CD4-positive, alpha-beta T cell (primary cell): ENCODE measurements at places on chromosomes 3 and 15. TPM values are rescaled to one million over a fixed set of nuclear protein-coding genes. Genes with fewer than 3 reads are reported as not detected.

DNA sequence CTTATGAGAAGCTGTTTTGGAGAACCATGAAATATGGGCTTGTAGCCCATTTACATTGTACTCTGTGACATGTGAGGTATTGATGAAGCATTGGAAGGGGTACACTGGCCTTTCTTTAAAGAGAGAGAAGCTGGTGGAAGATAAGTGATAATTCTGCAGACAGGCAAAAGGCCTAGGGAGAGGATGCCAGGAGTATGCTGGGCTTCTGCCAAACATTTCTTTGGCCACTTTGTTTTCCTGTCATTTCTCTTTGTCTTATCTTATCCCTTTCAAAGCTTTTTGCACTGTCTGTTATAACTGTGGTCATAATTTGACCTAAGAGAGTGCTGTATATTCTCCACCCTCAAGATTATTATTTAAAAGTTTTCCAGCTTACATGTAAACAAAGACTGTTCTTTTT, 109.6 kb upstream of the SEMA6D start:
- no peak for DNase-seq

DNA sequence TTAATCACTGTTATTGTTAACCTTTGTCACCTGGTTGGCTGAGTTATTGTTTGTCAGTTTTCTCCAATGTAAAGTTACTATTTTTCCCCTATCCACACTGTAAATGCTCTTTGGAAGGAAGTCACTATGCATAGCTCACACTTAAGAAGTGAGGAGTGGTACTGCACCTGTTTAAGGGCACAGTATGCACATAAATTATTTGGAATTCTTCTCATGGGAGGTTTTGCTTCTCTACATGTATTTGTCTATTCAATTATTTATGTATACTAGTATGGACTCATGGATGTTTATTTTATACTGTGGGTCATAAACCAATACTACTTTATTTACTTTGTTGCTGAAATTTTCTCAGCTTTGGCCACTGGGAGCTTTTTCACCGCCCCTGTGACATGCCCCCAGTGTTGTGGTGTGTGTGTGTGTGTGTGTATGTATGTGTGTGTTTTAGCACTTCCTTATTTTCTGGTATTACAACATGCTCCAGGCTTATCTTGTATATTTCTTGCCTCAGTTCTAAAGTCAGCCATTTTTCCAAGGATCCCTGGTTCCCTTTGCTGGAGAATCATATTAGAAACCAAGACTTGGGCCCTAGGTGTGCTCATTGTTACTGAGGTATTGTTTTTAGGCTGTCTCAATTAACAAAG, 290.5 kb downstream of the KBTBD8 start:
- no peak for DNase-seq

DNA sequence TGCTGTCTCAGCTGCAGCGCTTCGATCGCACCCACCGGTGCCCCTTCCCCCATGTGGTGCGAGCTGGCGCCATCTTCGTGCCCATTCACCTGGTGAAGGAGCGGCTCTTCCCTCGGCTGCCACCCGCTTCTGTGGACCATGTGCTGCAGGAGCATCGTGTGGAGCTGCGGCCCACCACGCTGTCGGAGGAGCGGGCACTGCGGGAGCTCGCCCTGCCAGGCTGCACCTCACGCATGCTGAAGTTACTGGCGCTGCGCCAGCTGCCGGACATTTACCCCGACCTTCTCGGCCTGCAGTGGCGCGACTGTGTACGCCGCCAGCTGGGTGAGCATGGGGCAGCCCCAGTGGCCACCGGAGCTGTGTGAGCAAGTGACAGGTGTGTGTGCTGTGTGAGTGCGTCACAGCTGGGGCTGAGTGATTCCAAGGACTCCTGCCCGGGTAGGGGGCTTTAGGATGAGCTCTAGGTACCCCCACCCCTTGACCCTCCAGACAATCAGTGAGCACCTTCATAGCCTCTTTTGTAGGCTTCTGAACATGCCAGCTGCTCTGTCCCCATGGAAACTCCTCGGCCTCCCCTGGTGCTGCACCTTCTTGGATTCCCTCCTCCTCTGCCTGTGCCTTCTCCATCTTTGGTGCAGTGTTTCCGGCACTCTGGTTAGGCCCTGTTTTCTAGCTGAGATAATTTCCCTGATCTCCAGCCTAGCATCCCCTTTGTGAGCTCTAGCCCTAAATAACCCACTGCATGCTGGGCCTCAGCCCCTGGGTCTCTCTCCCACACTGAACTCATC, 7.0 kb downstream of the C15orf39 start:
- no peak for DNase-seq

- no peak for DNase-seq
These were observed 372.7 kb downstream of the ROBO2 start for GRCh38 chr3:77412584-77412983.

The SLC12A8 gene
- 0.36 TPM for total RNA-seq

DNA sequence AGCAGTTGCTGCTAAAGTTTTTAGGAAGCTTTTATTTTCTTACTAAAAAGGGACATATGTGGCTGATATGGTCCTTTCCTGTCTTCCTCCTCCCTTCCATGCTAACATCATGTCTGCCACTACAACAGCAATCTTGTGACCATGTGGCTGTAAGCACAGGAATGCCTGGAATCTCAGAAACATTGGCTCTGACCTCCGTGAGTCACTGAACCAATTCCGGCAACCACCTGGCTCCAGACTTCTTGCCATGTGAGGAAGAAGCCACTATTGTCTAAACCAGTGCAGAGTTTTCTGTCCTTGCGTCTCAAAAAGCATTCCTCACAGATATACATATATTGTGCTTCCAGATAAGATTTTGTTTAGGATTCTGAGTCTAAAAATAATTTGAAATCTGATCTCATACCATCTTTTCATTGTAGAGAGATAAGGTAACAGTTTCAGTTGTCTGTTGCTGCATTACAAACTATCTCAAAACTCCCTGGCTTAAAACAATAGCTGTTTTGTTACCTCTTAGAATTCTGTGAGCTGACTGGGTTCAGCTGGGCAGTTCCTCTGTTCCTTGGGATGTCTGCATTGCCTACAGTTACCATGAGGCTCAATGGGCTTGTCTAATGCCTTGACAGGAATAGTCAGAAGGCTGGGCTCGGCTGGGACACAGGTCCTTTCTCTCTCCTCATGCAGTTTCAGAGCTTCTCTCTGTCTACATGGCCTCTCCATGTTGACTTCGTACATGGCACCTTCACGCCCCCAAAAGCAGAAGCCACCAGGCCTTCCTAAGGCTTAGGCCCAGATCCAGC, 77.3 kb upstream of the MAGI1 start:
- DNase-seq = no peak

The PCLAF gene
- total RNA-seq = 0.80 TPM

DNA sequence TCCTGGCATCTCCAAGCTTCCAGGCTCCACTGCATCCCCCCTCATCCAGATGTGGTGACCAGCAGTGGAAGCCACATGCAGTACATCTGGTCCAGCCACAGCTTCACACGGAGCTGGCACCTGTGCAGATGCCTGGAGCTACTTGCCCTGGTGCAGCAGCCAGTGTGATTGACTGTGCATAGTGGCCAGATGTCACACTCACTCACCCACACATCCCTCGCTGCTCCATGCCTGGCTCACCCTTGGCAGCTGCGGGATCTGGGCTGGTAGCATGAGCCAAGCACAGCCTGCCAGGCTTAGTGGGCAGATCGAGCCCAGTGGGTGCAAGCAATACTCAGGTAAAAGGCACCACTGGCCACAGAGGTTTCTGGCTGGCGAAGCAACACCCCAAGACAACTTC, 398.0 kb upstream of the CNTN4 start:
- DNase-seq = no peak

GRCh38 chr3:72312339-72312738, 527.4 kb upstream of the PROK2 start:
- DNase-seq = no peak

- no peak for DNase-seq
These were observed 235.7 kb downstream of the GREM1 start for GRCh38 chr15:32953533-32953910.

DNA sequence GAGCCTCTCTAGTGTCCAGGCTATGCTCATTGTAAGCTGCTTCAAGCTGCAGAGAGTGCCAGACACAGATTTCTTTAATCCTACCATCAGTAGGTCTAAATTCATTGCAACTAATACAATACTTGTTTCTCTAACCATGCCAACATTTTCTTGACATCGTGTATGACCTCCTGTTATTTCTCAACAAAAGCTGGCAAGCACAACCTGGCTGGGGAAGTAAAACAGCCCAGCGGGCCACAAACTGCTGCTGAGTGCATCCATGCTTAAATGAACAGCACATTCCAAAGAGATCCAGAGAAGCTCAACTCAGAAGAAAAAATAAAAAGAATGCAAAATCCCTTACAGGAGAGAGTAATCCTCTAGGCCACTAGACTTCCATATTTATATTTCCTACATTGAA, 36.5 kb downstream of the GMNC start:
- no peak for DNase-seq

GRCh38 chr3:32456429-32457130, 46.1 kb downstream of the CMTM6 start:
- no peak for DNase-seq

The CHST2 gene
- total RNA-seq = 2.0 TPM

GRCh38 chr15:98950248-98950647, 57.3 kb downstream of the PGPEP1L start:
- no peak for DNase-seq

DNA sequence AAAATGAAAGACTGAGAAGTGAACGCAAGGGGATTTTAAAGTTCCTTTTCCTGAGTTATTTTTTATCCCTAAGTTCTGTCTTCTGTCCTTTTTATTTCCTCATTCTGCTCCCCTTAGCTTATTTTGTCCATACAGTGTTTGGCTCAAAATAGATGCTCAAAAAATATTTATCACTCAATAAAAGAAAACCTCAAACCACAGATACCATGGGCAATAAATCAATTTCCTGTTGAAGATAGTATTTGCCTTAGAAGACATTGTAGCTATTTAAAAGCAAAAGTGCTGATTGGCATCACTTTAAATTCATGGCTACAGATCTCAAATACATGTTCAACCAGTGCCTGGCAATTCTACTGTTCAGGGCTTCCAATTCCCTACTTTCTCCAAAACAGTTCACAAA, 316.5 kb upstream of the ADAMTS9 start:
- DNase-seq = no peak

DNA sequence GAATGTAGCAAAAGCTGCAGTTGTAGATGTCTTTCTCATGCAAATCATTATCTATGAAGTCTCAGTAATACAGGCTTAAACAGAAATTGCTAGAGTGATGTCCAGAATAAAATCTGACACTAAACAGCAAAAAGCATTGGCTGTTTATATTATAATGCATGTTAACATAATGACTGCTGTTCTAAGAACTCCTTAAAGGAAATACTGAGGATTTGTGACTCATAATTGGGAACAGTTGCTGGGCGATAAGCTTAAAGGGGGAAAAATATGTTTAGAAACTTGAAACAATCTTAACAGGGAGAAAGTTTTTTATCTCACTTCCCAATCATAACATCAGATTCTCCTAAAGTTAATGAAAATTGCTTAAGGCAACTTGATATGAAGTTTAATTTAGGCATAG, 17.5 kb downstream of the TIPARP start:
- DNase-seq = no peak

DNA sequence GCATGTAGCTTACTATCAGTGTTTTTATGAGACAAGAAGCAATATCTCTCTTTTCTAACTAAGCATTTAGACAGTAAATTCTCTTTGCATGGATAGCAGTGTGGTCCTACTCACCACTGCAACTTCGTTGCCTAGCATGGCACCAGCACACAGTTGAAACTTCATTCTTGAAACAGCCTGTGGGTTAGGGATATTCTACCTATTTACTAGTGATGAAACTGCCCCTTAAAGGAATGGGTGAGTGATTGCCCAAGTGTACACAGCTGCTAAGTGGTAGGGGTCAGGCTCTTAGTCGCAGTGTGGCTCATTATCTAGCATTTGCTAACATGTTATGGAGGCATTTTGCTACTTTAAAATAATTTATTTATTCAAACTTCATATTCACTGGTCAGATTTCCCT, 78.4 kb downstream of the CHL1 start:
- DNase-seq = no peak

DNA sequence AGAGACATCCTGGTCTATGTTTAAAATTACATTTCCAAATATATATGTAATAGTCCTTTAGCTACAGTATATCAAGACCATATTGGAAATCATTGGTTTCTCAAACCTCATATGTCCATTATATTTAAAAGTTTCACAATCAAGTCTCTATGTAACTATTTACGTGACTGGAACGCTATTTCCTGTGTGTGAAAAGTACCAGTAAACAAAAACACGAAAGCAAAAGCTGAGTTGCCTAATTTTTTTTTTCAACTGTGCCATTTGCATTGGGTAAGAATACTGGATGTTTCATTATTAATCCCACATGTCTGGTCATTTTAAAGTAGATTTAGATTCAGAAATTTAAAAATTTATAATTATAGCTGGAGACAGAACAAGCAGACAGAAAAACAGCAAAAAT, 381.4 kb downstream of the TBC1D5 start:
- DNase-seq = no peak

The MYL3 gene
- not detected for total RNA-seq

DNA sequence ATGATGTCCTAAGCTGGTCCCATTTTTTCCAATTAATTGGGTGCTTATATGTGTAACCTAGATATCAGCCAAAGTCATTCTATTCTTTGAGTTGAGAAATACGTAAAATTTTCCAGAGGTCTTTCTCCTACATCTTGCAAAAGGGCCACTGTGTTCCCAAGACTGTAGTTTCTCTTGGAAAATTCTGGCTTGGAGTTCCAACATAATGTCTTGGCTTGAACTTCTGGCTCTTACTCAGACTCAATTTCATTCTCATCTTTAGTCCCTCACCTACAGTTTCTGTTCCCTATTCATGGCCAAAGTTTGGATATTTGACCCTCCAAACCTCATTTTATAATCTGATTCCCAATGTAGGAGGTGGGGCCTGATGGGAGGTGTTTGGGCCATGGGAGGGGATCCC, 201.4 kb upstream of the ARHGEF26 start:
- no peak for DNase-seq

GRCh38 chr3:133474817-133475216, 75.0 kb downstream of the BFSP2 start:
- no peak for DNase-seq

The C3orf85 gene
- not detected for total RNA-seq

- no peak for DNase-seq
These were observed 233.2 kb downstream of the OCA2 start for GRCh38 chr15:27865926-27866325.

The NPAP1 gene
- total RNA-seq = not detected

The FGF12 gene
- total RNA-seq = not detected

GRCh38 chr3:51696954-51697353, 9.9 kb upstream of the GRM2 start:
- DNase-seq = no peak
